ENCODE measurements at places on chromosomes 6 and 20. TPM values are rescaled to one million over a fixed set of nuclear protein-coding genes. Genes with fewer than 3 reads are reported as not detected.

The THBD gene
- 0.97 TPM for total RNA-seq

The FOXA2 gene
- not detected for total RNA-seq

The ABHD16B gene
- not detected for total RNA-seq

The ATP6V1G2 gene
- total RNA-seq = 1.6 TPM

The DLGAP4 gene
- total RNA-seq = 34.9 TPM

The DPPA5 gene
- total RNA-seq = 7.0 TPM

The AKAP12 gene
- total RNA-seq = 80.2 TPM

The PNPLA1 gene
- not detected for total RNA-seq

The IPCEF1 gene
- 0.27 TPM for total RNA-seq

The FAM83B gene
- total RNA-seq = 7.7 TPM

The DZANK1 gene
- 6.7 TPM for total RNA-seq

The QRSL1 gene
- total RNA-seq = 19.3 TPM

The IL20RA gene
- 2.4 TPM for total RNA-seq

The GPSM3 gene
- total RNA-seq = 4.7 TPM

The ADGRB3 gene
- total RNA-seq = 1.9 TPM

The ECI2 gene
- 60.4 TPM for total RNA-seq

The MUCL3 gene
- not detected for total RNA-seq

The ZNF165 gene
- total RNA-seq = 5.5 TPM

The PACRG gene
- total RNA-seq = 1.7 TPM

The KIF25 gene
- 1.5 TPM for total RNA-seq

The TEAD3 gene
- 26.5 TPM for total RNA-seq

The FERMT1 gene
- 15.8 TPM for total RNA-seq

The PRIM2 gene
- 75.2 TPM for total RNA-seq

The PPP1R16B gene
- 12.0 TPM for total RNA-seq

The SH3BGRL2 gene
- total RNA-seq = 23.8 TPM

The NKAIN4 gene
- total RNA-seq = 16.0 TPM

The PET117 gene
- total RNA-seq = 25.2 TPM

The RALGAPB gene
- total RNA-seq = 40.4 TPM

The CYB5R4 gene
- total RNA-seq = 19.2 TPM

The PAX1 gene
- not detected for total RNA-seq

The CLDN20 gene
- not detected for total RNA-seq

The ARFGEF3 gene
- total RNA-seq = 24.6 TPM

The STX11 gene
- 0.08 TPM for total RNA-seq

The VSX1 gene
- 0.16 TPM for total RNA-seq

The RPP21 gene
- total RNA-seq = 79.3 TPM

The CLPSL1 gene
- not detected for total RNA-seq

The COL11A2 gene
- total RNA-seq = 1.3 TPM

The CST4 gene
- not detected for total RNA-seq

The ATG5 gene
- 48.2 TPM for total RNA-seq

The RHAG gene
- total RNA-seq = not detected

The DEFB124 gene
- total RNA-seq = 0.52 TPM

The KCNK15 gene
- total RNA-seq = 0.19 TPM

The ACOT13 gene
- total RNA-seq = 17.4 TPM

The ARMH2 gene
- not detected for total RNA-seq

The ANKRD66 gene
- not detected for total RNA-seq

The ULBP3 gene
- 4.2 TPM for total RNA-seq

The F13A1 gene
- 11.4 TPM for total RNA-seq

The PRRC2A gene
- 273 TPM for total RNA-seq

The ZBTB12 gene
- 14.9 TPM for total RNA-seq
